Hindlimb muscle (tissue), 1 donor: ENCODE measurements at places on chromosomes 3 and 15.

GRCh38 chr15:61762676-61763075, 297.6 kb downstream of the VPS13C start:
- DNase-seq: no peak

DNA sequence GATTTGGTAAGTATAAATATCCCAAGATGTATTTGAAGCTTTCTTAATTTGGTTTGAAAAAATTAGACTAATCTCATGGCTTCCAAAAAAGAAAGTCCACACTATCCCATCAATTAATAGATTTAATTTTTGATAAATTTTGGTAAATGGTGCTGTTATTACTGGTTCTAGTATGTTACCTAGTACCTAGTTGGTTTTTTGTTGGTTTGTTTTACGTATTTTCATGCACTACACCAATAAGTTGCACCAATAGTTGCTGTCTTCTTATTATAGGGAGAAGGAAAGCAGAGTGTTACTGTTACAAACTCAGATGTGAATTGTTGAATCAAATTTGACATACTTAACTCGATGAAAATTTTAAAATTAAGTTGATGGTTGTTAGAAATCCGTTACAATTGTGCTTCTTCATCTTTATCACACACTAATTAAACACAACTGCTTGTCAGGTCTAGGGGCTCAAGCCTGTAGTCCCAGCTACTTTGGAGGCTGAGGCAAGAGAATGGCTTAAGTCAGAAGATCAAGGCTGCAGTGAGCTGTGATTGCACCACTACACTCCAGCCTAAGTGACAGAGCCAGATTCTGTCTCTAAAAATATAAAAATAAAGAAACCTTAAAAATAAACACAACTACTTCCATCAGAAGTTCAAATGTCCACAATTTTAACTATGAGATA, 23.1 kb upstream of the MBNL1 start:
- no peak for DNase-seq

GRCh38 chr15:80106051-80106450, 46.6 kb downstream of the ZFAND6 start:
- no peak for DNase-seq

- no peak for DNase-seq
These were observed 187.1 kb downstream of the PDE8A start for GRCh38 chr15:85168642-85169173.

DNA sequence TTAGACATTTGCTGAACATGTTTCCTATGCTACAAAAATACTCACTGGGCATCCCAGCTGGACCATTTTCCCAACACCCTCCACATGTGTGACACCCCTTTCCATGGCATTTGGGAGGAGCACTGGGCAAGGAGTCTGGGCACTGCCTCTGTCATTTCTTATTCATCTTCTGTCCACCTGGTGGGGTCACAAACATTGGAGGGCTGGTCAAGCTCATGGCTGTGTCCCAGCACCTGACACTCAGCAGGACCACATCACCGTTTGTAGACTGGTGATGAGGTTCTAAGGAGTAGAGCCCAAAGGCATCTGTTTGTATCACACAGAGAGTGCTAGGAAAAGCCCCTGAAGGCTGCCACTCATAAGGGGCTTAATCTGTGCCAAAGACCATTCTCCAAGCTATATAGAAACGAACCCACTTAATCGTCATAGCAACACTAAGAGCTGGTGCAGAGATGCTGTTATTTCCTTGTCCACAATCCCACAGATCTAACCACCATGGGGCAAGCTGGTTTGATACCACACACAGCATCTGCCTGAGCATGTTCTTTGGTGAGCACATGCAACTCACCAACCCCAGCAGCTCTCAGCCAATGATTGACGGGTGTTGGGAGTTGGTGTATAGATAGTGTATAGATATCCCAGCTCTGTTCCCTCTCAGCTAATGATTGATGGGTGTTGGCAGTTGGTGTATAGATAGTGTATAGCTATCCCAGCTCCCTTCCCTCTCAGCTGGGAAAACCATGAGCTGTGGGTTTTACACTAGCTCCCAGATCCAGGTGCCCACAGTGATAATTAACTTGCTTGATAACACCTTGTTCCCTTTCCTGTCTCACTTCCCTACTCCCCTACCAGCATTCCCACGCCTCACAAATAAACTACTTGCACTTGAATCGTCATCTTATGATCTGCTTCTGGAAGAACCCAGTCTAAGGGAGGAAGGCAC, 42.7 kb upstream of the ATP2B2 start:
- DNase-seq: no peak

DNA sequence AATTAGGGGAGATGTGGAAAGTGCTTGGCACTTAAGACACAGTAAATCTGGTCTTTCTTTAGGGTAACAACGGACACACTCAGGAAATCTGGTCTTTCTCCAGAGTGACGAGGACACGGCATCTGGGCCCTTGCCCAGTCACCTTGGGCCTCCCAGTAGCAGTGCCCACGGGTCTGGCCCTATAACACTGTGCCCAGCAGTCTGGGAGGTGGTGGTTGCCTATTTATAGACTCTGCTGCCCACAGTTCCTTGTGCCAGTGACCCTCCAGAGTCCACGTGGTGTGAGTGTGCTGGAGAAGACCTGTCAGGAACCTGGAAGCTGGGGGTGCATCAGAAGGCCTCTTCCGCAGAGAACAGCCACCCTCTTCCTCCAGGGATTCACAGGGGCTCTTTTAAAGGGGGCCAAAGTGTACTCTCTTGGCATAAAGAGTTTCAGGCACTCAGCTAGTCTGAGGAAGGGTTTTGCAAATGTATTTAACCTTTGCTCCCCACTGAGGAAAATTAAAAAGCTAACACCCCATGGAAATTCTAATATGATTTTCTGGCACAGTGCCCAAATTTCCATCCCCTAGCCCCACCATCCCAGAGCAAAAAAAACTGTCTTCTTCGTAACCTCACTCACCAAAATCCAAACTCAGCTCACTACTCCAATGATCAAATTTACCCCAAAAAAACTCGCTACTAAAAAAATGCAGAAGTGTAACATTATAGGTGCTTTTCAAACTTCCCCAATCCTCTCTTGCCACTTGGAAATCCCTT, 15.4 kb downstream of the WNT5A start:
- DNase-seq: no peak
